CD4-positive, alpha-beta T cell (primary cell): ENCODE measurements at places on chromosomes 4 and X. TPM values are rescaled to one million over a fixed set of nuclear protein-coding genes. Genes with fewer than 3 reads are reported as not detected.

PASD1 gene
- total RNA-seq, result not detected

TMEM35A gene
- not detected for total RNA-seq

- H3K27me3 ChIP-seq, result no peaks in the 10 kb centered on the region
- no peak for DNase-seq
- H3K27ac ChIP-seq, result no peak overlapping the region
- H3K4me3 ChIP-seq, result no peak overlapping the region
These were observed 184.2 kb downstream of the DHRSX start for GRCh38 chrX:2316534-2316933.

GRCh38 chr4:13783800-13784411 lies 156.4 kb upstream of the BOD1L1 start:
- H3K27me3 ChIP-seq, result no peaks in the 10 kb centered on the region
- no peak overlapping the region for H3K4me3 ChIP-seq
- DNase-seq, result no peak
- no peak overlapping the region for H3K27ac ChIP-seq
- H3K36me3 ChIP-seq, result no peaks in the 10 kb centered on the region
- H3K4me1 ChIP-seq, result no peaks in the 10 kb centered on the region

DNA sequence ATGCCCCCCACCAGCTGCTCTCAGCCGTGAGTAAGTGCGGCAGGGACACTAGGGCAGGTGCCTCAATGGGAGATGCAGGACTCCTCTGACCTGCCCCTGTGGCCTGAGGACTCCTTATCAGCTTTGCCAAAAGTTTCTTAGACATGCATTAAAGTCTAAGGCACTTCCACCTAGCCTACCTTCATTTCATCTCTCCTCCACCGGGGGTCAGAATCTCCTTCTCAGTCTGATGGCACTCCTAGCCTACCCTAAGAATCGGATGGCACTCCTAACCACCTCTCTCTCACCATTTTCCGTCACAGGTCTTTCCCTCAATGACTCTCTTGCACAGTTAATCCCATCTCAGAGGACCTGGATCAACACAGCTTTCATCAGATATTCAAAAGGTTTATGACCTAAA lies 85.9 kb downstream of the OTC start:
- no peaks in the 10 kb centered on the region for H3K4me1 ChIP-seq
- H3K27ac ChIP-seq, result no peak overlapping the region
- no peak overlapping the region for H3K4me3 ChIP-seq
- H3K36me3 ChIP-seq, result no peaks in the 10 kb centered on the region

GRCh38 chr4:155837203-155837796 lies 28.8 kb downstream of the ASIC5 start:
- DNase-seq, result no peak
- H3K4me3 ChIP-seq, result no peak overlapping the region
- H3K4me1 ChIP-seq, result no peaks in the 10 kb centered on the region

GRCh38 chr4:181956512-181956911 lies 286.7 kb upstream of the TENM3 start:
- H3K4me1 ChIP-seq, result no peaks in the 10 kb centered on the region
- H3K27me3 ChIP-seq, result no peaks in the 10 kb centered on the region
- H3K27ac ChIP-seq, result no peak overlapping the region
- DNase-seq, result no peak
- no peaks in the 10 kb centered on the region for H3K36me3 ChIP-seq
